ENCODE measurements at places on chromosomes 11 and 22.

DNA sequence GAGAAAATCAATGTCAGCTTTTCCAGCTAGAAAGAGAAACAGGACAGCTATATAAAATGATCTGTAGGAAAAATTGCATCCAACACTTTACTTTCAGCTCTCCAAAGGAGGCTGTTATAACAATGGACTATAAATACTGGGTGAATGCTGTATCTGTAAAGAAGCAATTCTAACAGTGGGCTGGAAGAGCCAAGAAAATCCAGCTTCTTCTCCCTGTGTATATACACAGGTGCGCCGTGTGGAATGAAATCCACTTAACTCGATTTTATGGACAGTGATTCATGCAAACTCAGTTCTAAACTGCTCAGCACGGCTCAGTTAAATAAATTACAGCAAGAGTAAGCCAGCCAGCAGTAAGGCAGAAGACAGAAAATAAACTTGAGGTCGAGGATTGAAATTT, 32.5 kb upstream of the LMO2 start:
- DNase-seq, result no peak

GRCh38 chr11:95565724-95566141, 223.8 kb downstream of the FAM76B start:
- DNase-seq, result no peak

DNA sequence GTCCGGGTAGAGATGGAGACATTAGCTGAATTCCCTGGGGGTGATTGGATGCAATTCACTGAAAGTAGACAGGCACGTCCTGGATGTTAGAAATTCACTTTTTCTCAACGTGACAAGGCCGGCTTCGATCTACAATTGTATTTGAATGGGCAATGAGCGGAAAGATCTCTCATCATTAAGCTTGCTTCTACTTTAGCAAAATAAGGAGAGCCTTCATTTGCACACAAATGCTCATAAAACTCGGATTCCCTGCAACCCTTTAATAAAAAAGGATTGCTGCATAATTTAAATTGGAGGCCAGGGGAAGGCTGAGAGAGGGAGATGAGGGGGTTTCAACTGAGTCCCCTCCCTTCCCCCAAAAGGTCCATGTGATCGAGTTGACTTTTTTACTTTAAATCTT, 10.6 kb upstream of the PAX6 start:
- no peak for DNase-seq

GRCh38 chr11:68583041-68583446, 101.3 kb upstream of the GAL start:
- no peak for DNase-seq

DNA sequence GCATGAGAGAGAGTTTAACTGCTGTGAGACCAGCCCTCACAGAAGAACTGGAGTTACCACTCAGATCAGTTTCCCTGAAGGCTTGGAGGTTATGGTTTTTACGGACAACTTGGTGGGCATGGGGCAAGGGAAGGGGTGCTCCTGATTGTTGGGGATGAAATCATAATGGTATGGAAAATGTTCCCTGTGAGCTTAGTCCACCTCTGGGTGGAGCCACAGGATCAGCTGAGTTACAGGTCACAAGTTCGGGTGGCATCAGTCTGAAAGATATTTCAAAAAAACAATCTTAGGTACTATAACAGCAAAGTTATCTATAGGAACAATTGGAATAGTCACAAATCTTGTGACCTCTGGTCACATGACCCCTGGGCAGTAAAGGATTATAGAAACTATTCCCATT, 162.9 kb downstream of the DLG2 start:
- DNase-seq, result no peak

- DNase-seq, result no peak
Observed at GRCh38 chr22:49494555-49494954, 333.1 kb downstream of the BRD1 start.

DNA sequence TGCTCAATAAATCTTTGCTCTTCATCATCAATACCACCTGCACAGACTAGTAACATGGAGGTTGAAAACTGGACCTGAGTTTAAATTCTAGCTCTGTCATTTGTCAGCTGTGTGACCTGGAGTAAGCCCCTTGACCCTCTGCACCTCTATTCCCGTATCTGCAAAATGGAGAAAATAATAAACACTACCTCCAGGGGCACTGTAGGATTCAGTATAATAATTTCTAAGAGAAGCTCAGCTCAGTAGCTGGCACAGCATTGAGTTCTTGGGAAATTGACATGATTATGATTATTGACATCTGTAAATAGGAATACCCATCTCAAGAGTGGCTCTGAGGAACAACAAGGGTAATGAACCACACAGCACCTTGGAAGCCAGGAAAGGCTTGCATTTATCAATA, 78.4 kb downstream of the MN1 start:
- DNase-seq, result no peak

DNA sequence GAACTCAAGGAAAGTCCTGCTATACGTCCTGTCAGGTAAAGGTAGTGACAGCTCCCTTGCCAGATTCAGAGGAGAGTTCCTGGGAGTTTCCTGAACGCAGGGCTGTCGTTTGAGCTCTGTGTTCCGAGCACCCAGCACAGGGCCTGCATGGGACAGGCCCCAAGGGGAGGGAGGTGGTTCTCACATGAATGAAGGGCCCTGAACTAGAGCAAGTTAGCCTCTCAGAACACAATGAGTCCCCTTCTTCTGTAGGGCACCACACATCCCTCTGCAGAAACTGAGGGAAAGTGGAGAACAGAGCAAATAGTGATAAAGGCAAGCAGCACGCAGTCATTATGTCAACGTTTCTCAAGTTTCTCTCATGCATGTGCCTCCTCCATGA, 35.3 kb downstream of the NEU3 start:
- no peak for DNase-seq

- DNase-seq, result no peak
Observed at GRCh38 chr11:130560000-130560780, 111.7 kb downstream of the ADAMTS15 start.

GRCh38 chr11:518463-519202, 11.6 kb upstream of the RNH1 start:
- DNase-seq, result peak; percentile 90

GRCh38 chr11:111735262-111736116, 30.7 kb downstream of the PPP2R1B start:
- DNase-seq, result no peak

GRCh38 chr11:133988686-133989410, 32.1 kb upstream of the IGSF9B start:
- no peak for DNase-seq

- no peak for DNase-seq
Observed at GRCh38 chr11:120532832-120533196, 21.3 kb downstream of the GRIK4 start.

- DNase-seq, result no peak
Observed at GRCh38 chr22:44807232-44807631, 54.9 kb downstream of the ARHGAP8 start.

DNA sequence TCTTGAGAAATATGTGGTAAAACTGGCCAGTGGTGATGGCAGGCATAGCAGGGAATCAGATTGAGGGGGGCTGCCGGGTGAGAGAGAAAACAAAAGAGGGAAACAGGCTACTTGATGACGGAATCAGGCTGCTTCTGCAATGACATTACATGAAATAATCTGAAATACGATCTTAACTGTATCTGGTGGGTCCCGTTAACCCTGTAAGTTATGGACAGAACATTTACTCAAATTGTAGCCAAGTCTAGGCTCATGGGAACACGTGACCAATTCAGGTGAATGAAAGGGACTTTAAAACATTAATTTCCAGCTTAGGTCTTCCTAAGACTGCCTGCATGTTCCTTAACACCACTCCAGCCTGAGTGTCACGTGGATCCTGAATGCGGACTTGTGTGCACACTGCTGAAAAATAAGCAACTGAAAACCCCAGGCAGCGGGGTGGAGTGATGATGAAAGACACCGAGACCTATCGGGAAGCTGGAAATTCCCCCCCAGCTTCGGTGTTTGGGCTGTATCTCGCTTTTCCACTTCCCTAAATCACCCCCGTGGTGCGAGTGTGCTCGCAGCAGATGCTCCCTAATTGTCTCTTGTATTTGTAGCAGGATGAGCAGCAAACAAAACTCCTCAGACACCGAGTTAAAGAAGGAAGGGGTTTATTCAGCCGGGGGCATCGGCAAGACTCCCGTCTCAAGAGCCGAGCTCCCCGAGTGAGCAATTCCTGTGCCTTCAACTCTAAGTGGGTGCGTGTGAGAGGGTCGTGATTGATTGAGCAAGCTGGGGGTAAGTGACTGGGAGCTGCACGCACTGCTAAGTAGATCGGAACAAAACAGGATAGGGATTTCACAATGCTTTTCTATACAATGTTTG, 145.0 kb upstream of the GRK3 start:
- no peak for DNase-seq

GRCh38 chr11:19511413-19512183, 201.0 kb upstream of the NAV2 start:
- DNase-seq, result no peak

DNA sequence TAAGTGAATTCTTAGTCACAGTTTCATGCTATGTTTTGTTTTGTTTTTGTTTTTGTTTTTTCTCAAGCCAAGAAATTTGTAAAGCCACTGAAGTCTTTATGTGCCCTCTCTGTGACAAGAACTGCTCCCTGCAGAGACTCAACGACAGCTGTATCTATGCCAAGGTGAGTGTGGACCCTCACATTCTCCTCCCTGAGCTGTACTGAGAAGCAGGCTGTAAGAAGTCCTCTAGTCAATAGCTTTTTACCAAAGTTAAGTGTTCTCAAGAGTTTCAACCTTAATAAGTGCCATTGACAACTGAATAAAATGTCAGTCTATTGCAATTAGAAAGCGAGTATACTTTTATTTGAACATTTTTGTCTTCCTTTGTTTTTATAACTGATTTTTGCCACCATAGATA, 18.9 kb downstream of the MUC15 start:
- DNase-seq, result no peak

DNA sequence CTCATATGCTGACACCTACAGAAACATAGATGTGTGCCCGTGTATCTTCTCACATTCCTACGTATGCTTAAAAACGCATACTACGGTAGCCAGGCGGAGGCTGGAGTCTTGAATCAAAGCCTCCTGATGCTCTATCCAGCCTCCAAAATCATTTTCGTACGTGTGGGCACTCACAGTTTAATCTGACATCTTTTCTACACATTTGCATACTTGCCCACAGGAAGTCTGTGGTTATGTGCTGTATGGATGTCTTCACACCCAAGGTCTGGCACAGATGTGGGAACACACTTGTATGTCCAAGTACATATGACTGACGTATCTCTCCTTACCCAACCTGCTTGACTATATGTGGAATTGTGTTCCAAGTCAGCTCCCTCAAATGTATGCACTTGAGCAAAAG, 561.8 kb upstream of the CADM1 start:
- DNase-seq, result no peak

DNA sequence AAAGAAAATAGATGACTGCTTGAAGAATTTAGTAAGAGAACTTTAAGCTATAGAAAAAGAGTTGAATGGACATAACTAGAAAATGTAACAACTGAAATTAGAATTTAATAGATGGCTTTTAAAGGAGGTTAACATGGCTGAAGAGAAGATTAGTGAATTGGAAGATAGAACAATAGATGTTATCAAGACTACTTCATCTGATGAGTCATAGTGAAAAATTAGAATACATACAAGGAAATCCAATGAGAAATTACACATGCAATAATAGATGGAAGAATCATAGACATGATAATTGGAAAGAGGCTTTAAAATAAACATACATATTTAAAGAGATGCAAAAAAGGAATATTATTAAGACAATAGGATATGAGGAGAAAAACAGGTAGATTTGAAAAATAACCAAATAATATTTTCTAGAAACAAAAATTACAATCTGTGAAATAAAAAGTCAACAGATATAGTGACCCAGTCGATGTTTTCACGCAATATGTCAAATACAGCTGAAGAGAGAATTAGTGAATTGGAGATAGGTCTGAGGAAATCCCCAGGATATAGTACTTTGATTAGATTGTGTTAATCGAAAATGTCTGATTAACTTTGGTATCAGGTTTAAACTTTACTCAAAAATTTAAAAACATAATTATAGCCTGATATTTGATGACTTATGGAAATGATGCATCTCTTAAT, 28.2 kb downstream of the CAT start:
- no peak for DNase-seq

- no peak for DNase-seq
Observed at GRCh38 chr11:103234974-103235373, 125.7 kb downstream of the DYNC2H1 start.

GRCh38 chr11:8621147-8621546, 27.1 kb upstream of the STK33 start:
- no peak for DNase-seq
